Transverse colon (tissue), 4 donors: ENCODE measurements at places on chromosomes 7 and 10. TPM values are rescaled to one million over a fixed set of nuclear protein-coding genes. Genes with fewer than 3 reads are reported as not detected.

FAM25A gene
- total RNA-seq, result not detected

- no peak for DNase-seq
Measured at GRCh38 chr7:92621561-92622023, 31.4 kb upstream of the FAM133B start.

SPDYE6 gene
- not detected for total RNA-seq

DNA sequence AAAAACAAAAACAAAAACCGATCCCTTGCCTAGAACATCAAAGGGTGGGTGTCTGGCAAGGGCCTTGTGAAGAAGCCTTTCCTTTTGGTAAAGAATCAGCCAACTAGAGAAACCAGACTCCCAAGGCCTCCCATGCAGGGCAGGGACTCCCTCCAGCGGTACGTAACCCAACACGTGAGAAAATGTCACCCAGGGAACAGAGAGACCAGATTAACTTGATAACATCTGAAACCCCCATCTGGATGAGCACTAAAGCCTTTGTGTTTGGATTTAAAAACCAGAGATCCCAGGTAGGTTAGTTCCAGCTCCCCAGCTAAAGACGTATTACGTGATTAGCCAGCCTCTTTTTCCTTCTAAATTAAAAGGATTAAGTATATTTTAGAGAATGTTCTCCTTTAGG, 3.0 kb upstream of the HABP2 start:
- no peak for DNase-seq

DNA sequence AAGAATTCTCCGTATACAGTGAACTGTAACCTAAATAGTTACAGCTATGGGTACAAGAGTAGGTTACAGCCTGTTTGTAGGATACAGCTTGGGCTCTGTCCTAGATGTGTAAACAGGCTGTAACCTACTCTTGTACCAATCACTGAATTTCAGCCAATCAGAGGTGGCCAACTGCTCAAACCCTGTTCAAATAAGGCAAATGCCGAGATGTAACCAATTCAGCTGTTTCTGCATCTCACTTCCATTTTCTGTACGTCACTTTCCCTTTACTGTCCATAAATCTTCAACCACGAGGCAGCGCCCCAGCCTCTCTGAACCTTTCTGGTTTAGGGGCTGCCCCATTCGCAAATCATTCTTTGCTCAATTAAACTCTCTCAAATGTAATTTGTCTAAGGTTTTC, 8.3 kb upstream of the MMP21 start:
- DNase-seq, result no peak

GRCh38 chr7:15292138-15292537, 269.7 kb downstream of the AGMO start:
- DNase-seq, result no peak

DNA sequence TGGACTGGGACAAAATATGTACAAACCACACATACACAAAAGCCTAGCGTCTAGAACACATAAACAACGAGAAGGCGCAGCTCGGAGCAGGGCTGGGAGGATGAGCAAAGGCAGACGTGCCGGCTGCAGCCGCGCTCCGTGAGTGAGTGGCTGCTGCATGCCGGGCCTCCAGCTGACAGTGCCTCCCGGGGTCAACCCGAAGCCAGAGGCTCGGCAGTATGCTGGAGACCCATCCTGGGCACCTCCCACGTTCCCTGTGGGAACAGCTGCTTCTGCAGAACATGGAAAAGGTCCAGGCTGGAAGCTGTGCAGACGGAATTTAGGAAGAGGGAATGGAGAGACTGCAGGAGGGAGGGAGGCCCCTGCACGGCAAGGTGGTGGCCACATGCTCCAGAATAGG, 3.6 kb upstream of the GPR146 start:
- DNase-seq, result no peak

DNA sequence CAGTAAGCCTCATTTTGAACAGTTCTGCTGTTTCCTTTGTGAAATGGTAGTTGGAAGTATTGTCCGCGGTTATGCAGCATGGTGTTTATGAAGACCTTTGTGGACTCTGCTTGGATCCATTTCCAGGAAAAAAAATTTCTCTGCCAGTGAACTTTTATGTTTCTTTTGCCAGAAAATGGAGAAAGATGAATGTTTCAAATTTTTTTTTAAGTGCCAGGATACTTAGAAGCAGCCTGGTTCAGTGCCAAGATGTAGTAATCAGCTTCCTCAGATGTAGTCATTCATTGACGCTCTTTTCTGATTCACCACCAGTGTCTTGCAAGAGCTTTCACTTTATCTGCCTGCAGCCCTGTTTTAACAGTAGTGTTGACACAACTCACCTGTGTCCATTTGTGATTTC, 258.2 kb downstream of the SDK1 start:
- no peak for DNase-seq

SNX13 gene
- total RNA-seq, result 61.7 TPM

- no peak for DNase-seq
Measured at GRCh38 chr7:105924945-105925344, 38.1 kb upstream of the CDHR3 start.

TRIM50 gene
- total RNA-seq, result not detected

- no peak for DNase-seq
Measured at GRCh38 chr7:42212541-42213090, 24.4 kb downstream of the GLI3 start.

ODAD2 gene
- not detected for total RNA-seq

GRCh38 chr10:94251568-94251967, 111.2 kb downstream of the NOC3L start:
- no peak for DNase-seq

- DNase-seq, result no peak
Measured at GRCh38 chr7:54825368-54825767, 66.4 kb upstream of the SEC61G start.

INHBA gene
- total RNA-seq, result 0.14 TPM

DNA sequence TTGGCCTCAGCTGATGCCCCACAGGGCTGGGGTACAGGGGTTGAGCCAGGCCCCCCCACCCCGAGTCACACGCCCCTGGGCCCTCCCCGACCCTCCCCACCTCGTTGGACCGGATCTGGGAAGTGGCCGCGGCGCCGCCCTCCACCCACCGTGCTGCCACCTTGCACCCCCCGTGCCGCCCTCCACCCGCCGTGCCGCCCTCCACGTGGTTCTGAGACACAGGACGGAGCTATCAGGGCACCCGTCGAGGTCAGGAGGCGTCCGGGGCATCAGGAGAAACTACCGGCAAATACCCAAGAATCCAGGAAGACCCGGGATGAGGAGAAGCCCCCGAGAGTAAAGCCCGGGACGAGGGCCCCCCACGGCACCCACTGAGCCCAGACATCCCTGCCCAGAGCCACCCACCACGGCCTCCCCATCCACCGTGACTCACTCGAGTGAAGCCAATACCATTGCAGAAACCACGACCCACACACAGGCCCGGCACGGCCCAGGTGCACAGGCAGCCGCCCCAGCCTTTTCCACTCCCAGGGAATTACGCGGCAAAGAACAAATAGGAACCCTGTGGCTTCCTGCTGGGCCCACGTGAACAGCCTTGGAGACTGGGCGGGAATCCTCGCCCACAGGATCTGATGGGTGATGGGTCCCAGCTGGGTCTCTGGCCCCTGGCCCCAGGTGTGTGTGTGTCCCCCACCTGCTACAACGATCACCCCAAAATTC, 34.0 kb downstream of the ADAP1 start:
- peak; percentile 72 for DNase-seq

TDRD1 gene
- 0.14 TPM for total RNA-seq

ASB10 gene
- not detected for total RNA-seq

CCL24 gene
- total RNA-seq, result 1.8 TPM

- DNase-seq, result no peak
Measured at GRCh38 chr7:98884416-98884815, 6.1 kb downstream of the TRRAP start.

DNA sequence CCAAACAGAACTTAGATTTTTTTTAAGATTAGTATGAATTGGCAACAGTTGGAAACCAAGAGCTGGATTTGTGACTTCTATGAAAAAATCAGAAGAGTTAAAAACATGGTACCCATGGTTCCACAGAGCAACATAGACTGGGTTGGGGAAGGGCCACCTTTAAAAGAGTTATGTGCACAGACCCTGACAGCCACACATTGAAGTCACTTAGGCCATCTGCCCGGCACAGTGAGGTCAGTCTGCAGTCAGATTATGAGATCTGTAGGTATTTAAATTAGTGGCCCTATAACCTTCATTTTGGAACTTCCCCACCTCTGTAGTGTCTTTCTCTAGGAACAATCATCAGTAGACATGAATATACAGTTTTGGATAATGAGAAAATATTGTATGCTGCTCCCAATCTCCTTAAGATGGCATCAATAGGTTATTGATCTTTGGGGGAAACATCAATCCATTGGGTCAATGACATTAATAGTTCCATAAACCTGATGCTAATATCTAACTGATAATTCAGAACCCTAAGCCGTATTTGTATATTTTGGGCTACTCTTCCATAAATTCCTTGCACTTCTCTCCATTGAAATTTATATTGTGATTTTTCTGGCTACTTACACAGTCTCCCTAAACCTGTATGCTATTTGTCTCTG, 7.0 kb downstream of the ANKRD1 start:
- no peak for DNase-seq

DNA sequence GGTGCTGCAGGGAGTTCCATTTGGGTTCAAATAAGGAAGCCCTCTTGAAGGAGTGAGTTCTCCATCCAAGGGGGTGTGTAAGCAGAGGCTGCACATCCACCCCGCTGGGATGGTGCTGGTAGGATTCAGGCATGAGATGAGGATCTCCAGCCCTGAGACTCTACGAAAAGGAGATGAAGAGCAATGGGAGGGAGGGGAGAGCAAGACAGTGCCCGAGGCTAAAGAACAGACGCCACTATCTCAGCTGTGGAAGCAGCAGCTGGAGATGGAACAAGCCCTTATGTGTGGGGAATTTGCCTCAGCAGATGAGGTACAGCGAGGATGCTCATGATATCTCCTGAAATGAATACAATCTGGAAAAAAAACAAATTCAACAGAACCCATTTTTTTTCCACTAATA, 28.1 kb upstream of the MYL10 start:
- no peak for DNase-seq

GRCh38 chr7:37359662-37360444, 88.8 kb downstream of the ELMO1 start:
- no peak for DNase-seq

SPAG6 gene
- not detected for total RNA-seq

KLF14 gene
- total RNA-seq, result not detected

- DNase-seq, result no peak
Measured at GRCh38 chr10:4588824-4589223, 237.2 kb upstream of the AKR1E2 start.
